ENCODE measurements at places on chromosomes 2 and 18.

- DNase-seq: no peak
Observed at GRCh38 chr2:1741851-1742250, 2.5 kb downstream of the PXDN start.

DNA sequence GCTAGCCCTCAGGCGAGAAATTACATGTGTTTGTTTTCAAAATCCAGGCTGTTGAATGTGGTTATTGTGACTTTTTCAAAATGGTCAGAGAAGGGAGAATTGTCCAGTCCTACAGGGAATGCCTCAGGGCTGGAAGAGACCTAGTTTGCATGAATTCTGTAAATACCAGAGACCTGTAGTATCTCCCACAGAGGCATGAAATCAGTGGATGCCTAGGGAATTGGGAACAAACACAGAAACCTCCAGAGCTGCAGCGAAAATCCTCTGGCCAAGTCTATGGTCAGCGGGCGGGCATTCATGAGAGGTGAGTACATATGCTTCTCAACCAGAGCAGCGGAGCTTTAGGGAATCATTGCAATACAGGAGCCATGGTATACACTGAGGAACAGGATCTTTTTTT is 1596.5 kb upstream of the NXPH2 start:
- no peak for DNase-seq

DNA sequence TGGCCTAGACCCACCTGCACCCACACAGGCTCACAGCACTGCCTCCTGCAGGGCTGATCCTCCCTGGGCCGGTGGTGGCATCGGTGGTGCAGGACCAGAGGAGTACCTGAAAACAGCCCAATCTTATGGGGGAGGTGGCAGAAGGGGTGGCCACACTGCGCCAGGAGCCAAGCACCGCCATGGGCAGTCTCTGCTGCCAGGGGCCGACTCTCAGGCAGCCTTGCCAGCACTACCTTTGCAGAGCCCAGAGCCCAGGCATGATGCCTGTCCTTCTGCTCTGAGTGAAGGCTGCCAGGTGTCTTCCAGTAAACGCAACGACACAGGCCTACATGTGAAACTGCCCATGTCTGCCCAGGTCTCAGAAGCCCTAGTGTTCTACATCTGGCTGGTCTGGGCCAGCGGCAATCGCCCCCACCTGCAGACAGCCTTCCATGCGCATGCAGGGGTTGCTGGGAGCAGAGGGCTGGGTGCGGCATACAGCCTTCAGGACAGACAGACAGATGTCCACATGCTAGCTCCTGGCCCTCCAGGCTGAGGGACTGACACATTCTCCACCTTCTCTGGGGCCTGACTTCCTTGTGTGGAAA is 6.8 kb downstream of the HS6ST1 start:
- no peak for DNase-seq

DNA sequence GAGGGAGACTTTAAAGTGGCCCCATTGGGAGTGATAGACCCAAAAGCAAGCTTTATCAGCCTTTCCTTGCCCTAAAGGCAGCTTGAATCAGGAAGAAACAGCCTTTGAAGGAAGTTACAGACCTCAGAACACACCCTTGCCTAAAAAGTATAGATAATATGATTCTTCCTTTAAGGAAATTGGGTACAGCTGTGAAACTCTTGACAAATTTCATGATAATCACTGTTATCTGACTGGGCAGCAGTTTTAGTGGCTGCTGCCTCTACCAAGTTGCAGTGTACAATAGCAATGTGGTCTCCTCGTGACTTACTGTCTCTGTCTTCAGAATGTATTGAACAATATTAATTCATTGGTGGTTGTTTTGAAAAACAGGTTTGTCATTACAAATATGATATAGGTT is 16.7 kb downstream of the HOXD1 start:
- no peak for DNase-seq

DNA sequence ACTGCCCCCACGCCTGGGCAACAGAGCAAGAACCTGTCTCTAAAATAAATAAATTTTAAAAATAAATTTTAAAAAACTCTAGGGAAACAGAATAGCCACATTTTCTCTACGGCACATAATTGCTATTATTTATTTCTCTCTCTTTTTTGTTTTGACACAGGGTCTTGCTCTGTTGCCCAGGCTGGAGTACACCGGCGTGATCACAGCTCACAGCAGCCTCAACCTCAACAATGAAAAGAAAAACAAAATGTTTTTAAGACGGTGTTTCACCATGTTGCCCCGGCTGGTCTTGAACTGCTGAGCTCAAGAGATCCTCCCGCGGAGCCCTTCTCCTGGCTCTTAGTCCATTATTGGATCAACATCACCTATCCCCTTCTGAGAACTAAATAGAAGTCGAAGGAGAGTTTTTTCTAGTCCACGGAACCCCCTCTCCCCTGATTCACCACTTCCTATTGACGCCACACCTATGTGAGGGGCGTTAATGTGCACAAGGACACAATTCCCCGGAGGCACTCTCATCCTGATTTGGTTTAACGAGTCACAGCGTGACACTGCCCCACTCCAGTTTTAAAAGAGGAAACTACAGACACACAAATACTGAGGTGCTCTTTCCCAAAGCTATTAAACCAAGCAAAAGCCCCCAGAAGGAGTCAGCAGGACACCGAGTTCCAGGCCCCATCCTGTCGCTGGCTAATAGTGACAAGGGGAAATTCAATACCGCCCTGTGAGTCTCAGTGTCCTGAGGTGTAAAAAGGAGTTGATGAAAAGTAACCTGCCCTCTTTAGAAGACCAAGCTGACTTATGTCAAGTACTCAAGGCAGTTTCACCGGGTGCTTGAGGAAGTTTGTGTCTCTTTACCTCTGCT is 1.1 kb downstream of the NPC1 start:
- peak; percentile 44 for DNase-seq

DNA sequence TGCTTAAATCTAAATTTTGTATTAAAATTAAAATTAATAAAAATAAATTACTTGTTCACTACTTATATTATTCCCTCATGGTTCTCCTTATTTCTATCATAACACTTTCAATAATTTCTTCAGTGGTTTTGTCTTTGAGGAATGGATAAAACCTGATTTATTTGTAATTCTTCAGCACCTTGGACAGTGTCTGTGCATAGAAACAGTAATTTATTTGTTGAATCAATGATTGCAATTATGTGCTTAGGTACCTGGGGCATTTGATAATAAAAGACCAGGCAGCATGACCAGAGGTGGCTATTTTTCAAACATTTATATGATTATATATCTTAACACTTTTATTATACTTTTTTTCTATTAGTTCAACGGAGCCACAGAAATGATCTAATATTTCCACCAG is 1062.7 kb downstream of the DSC3 start:
- DNase-seq: no peak

DNA sequence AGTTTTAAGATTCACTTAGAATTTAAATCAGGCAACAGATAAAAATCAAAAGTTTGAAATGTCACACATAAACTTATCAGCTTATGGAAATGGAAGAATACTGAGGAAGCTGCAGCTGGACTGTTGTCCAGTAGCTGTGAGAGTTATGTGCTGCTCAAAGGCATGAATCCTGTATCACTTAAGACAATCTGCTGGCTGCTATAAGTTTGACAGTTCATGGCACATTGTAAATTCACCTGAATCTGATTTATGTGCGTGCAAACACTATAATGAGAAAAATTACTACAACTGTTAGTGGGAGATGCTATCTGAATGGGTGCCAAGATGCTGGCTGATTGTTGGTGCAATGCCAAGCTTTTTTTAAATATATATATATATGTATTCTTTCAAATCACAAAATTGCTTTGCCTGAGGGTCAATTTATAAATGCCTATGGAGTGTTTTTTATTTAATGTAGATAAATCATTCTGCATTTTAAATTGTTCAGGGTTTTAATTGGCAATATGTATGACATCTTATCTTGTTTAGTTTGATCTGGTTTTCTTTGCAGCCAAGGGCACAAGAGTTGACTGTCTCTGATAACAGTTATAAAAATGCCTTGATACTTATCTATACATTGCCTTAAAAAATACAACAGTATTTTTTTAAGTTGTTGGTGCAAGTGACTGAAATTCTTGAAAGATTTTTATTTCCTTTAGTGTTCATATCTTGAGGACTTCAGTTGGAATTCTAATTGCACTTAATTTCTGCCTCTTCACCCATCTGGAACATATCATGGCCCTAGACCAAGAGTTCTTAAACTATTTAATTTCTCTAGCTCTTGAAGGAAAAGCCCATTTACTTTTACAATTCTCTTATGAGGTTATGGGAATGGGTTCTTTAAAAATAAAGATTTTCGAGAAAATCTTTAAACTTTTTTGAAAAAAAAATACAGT is 48.7 kb downstream of the CAVIN2 start:
- DNase-seq: no peak

- DNase-seq: no peak
Observed at GRCh38 chr18:23232331-23232730, 97.0 kb downstream of the CABLES1 start.

GRCh38 chr18:63887424-63887823 is at the start of gene SERPINB2:
SERPINB2 (plus strand) TSS chr18:63887705; CDS start chr18:63891445, 3,740 bp downstream.
- peak; percentile 1 for DNase-seq

DNA sequence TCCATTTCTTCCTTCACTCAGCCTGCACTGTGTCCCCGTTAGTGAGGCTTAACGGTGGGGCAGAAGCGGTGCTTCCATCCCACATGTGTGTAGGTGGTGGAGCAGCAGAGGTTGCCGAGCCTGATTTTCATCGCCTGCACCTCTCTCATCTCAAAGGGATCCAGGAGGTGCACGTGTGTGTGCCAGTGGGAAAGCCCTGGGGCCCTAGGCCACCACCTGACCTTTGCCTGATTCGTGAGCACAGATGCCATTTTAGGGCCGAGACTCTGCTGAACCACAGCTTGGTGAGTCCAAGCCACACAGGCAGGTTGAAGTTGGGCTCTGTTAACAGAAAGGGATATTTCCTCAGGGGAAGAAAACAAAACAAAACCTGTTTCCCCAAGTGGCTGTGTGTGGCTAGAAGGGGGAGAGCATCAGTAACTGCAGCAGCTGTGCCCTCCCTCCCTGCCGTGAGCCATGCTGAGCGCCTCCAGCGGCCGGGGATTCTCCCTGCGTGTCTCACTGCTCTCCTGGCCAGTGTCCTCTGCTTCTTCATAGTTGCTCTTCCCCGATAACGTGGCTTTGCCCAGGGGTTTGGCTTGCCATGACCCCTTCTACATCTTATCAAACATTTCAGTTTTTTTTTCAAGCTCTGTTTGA is 81.5 kb downstream of the MAPRE2 start:
- DNase-seq: no peak

GRCh38 chr2:239531456-239532241 is 130.8 kb upstream of the HDAC4 start:
- DNase-seq: no peak

- DNase-seq: no peak
Observed at GRCh38 chr2:147173189-147173581, 671.6 kb upstream of the ACVR2A start.

DNA sequence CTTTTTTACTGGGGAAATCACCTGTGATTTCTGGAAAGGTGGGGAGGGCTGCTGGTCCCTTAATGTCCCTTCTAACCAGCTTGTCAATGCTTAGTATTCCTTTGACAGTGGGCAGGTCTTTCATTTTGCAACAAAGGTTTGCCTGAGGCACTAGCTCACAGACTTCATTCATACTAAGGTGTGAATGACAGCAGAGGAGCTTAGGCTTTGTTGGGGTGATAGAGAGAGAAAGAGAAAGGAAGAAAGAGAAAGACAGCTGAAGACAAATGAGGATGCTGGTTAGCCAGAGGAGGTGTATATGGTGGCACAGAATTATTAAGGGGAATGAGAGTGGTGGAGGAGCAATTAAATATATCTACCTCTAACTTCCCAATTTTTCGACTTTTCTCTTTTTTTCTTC is 28.9 kb upstream of the GTF2A1L start:
- no peak for DNase-seq

All from SW480 (cell line).